ENCODE measurements at places on chromosomes 5 and 9.

DNA sequence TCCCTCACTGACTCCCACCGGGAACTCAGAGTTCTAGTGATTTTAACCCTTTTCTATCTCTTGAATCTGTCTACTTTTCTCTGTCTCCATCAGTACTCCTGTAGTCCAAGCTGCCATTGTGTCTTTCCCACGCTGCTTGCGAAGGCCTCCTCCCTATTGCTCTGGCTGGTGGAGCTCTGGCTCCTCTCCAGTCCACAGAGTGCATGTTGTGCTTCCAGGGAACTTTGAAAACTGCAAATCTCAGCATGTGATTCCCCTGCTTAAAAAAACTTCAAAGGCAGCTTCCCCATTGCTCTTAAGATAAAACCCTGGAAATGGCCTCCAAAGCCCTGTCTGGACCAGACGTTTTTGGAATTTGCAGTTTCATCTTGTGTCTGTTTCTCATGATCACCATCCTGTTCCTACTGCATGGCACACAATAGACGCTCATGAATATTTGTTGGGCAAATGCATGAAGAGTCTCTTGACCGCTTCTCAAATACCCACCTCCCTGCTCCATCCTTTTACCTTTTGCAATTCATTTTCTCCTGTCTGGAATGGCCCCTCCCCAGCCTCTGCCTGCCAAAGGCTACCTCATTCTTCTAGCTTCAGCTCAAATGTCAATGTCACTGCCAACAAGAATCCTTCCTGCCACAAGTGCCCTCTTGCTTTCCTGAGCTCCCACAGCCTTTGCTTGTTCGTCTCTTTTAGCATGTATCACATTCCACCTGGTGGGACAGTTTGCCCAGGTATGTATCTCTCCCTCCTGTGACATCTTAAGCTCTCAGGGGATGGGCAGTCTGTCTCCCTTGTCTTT, 293.2 kb downstream of the ARHGAP26 start:
- no peak for DNase-seq

DNA sequence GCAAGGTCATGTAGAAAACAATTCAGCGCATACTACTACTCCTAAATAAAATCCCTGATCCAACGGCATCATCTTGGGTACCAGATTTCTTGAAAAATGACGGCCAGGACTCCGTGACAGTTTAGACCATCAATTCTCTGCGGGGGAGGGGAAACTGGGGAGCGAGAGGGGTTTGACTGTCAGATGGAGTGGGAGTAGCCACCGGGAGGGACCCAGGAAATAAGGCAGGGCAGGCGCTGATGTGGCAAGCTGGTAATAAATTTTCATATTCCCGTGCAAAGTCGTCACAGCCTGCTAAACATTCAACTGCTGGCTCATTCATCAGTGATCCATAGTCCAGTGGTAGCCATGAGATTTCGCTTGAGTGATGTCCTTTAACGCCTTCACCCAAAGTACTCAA, 457 bp upstream of the CDH18 start:
- no peak for DNase-seq

DNA sequence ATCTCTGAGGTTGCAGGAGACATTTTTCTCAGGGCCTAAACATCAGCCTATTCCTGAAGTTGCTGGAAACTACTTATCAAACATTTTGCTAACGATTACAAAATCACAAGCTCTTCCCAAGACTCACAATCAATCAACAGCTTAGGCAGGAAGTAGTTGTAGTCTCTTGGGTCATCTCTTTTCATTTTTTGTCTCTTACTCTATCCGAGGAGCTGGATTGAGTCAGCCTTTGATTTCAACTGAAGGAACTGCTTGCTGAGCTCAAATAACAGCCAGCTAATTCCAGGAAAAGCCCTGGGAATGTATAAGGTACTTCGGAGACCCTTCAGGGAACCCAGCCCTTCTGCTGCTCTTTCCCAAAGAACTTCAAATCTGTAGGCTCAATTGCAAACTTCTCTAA, 398.9 kb downstream of the PLK2 start:
- DNase-seq: no peak

GRCh38 chr9:87464992-87465378, 32.7 kb upstream of the DAPK1 start:
- DNase-seq: no peak

Measured in activated T-cell treated with anti-CD3 and anti-CD28 coated beads for 4 hours (primary cell).